Activated CD8-positive, alpha-beta memory T cell treated with anti-CD3 and anti-CD28 coated beads, Interleukin-2, amount 10 ng/mL, durations not matched to agents 7 days and 5 days (primary cell): ENCODE measurements at places on chromosomes 2 and 18.

DNA sequence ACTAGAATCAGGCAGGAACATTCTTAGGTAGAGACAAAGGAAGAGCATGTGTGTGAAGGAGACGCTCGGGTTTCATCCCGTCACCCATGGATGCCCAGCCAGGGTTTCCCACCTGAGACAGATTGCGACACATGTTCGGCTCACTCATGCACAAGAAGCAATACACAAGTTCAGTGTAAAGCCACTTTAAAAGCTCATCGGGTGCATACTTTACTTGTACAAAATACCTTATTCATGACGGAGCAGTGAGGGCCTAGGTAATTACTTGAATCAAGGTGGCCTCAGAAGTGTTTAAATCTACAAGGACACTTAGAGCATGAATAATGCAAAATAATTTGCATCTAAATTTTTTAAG, 42.0 kb downstream of the ZEB2 start:
- no peak for DNase-seq

DNA sequence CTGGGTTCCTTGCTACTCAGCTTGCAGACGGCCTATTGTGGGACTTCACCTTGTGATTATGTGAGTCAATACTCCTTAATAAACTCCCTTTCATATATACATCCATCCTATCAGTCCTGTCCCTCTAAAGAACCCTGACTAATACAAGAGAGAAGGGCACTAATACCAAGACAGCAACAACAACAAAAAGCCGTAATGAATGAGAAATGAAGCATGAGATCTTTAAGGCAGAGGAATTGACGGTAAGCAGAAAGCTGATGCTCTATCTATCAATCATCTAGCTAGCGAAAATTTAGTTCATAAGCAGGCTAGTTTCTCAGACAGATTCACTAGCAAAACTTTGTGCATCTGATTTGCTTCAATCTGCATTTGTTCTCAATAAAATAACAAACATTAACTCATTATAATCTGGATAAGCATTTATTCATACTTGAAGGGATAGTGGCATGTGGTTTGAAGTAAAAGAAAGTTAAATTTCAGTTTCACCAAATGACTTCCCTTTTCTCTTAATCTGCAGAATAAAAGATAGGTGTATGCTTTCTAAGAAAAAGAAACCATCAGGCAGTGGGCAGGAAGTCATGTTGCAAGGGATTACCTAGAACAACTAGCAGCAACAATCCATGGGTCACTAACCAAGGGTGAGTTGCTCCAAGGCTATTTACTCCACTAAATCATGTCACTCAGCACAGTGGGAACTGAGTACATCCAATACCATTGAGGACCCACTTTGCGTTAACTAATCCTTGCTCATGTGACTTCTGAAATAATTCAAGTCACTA, 376.5 kb downstream of the TMEM182 start:
- DNase-seq: no peak

DNA sequence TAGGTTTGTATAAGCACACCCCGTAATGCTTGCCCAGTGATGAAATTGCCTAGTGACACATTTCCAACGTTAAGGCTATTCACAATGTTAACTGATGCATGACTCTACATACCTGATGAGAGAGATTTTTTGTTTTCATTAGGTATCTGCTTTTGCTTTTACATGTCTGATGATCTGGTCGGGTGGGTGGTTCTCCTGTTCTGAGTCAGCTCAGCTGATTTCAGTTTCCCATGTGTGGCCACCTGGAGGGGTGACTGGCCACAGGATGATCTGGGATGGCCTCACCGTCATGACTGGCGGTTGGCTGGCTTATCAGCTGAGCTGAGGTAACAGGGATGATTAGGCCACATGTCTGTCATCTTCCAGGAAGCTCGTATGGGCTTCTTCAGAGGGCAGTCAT, 33.8 kb upstream of the ACYP2 start:
- DNase-seq: peak; percentile 92

- DNase-seq: no peak
Measured at GRCh38 chr2:182943339-182943738, 76.9 kb upstream of the FRZB start.

GRCh38 chr2:45797451-45798230, 146.2 kb downstream of the PRKCE start:
- DNase-seq: no peak

GRCh38 chr2:127185705-127186104, 34.4 kb downstream of the CYP27C1 start:
- no peak for DNase-seq

GRCh38 chr2:7913974-7914373, 767.9 kb upstream of the ID2 start:
- DNase-seq: no peak

GRCh38 chr18:35386600-35387100, 9.5 kb upstream of the ZNF396 start:
- DNase-seq: peak; percentile 77

- no peak for DNase-seq
Measured at GRCh38 chr18:59079264-59079663, 60.4 kb upstream of the SEC11C start.

DNA sequence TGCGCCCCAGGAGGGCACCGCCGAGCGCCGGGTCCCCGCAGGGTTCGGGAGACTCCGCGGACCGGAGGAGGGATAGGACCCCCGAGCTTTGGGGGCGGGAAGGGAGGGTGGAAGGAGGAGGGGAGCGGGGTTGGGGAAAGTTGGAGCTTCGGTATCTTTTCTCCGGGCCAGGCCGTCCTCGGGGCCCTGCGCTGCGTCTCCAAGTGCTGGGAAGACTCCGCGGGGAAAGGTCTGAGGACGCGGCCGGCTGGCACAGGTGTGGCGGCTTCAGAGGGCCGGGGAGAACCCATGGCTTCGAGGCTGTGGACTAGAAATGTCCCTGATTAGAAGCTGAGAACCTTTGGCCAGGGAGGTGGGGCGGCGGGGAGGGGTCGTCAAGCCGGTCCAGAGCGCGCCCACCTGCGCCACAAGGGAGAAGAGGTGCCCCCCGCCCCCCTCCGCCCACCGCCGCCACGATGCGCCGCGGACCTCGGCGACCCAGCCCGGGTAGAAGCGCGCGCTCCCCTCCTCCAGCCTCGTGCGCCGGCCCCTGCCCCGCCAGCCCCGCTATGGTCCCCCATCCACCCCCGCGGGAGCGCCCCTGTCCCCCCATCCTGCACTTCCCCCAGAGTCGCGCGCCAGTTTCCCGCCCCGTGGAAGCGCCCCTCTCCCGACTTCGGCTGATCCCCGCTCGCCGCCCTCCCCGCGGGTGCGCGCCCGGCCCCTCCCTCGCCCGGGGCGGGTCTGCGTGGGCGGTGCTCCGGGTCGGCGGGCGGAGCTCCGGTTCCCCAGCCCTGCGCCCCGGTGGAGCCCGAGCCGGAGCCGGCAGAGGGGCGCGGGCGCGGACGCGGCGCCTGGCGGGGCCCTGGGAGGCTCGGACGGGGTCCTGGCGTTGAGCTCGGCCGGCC, at the start of gene SNTG2:
SNTG2 (plus strand) TSS at position 770 of the 887 bp plus-strand sequence. CDS start 148 bp downstream, outside the sequence.
- peak; percentile 61 for DNase-seq

- DNase-seq: no peak
Measured at GRCh38 chr18:47036298-47036874, 965 bp upstream of the ELOA2 start.

- DNase-seq: peak; percentile 50
Measured at GRCh38 chr2:27489118-27489497, 435 bp downstream of the IFT172 start.

DNA sequence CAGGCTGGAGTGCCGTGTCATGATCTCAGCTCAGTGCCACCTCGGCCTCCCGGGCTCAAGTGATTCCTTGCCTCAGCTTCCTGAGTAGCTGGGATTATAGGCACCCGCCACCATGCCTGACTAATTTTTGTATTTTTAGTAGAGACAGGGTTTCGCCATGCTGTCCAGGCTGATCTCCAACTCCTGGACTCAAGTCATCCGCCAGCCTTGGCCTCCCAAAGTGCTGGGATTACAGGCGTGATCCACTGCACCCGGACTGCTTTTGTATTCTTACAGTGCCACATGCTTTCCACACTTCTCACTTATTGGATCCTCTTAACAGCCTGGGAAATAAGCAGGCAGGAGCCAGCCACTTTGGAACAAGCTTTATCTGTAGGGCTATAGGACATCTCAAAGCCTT, 25.3 kb upstream of the BCL2L11 start:
- no peak for DNase-seq

- no peak for DNase-seq
Measured at GRCh38 chr18:22703883-22704585, 229.1 kb upstream of the RBBP8 start.

- DNase-seq: no peak
Measured at GRCh38 chr18:11909061-11909455, 941 bp upstream of the MPPE1 start.

GRCh38 chr2:16100006-16100405, 159.7 kb downstream of the MYCN start:
- DNase-seq: no peak

GRCh38 chr2:106537791-106538191, 50.6 kb downstream of the CD8B2 start:
- DNase-seq: no peak

DNA sequence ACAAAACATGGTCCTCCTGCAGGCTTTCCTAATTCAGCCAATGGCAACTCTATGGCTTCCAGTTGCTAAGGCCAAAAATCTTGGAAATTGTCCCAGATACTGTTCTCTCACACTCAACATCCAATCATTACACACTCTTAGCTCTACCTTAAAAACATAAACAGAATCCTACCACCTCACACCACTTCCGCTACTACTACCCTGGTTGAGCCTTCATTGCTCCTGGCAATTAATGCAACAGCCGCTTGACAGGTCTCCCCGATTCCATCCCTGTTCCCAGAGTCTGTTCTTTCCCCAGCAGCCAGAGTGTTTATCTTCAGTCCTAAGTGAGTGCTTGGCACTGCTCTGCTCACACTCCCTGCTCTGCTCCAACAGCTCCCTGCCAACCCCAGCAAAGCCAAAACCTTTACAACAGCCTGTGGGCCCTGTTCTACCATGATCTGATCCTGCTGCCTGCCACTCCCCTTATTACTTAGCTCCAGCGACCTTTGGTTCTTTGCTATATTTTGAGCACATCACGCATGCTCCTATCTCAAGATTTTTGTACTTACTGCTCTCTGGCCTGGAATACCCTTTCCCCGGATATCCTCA, 67.5 kb upstream of the AMMECR1L start:
- DNase-seq: no peak

GRCh38 chr2:48943436-48943835, 187.9 kb upstream of the LHCGR start:
- DNase-seq: no peak

DNA sequence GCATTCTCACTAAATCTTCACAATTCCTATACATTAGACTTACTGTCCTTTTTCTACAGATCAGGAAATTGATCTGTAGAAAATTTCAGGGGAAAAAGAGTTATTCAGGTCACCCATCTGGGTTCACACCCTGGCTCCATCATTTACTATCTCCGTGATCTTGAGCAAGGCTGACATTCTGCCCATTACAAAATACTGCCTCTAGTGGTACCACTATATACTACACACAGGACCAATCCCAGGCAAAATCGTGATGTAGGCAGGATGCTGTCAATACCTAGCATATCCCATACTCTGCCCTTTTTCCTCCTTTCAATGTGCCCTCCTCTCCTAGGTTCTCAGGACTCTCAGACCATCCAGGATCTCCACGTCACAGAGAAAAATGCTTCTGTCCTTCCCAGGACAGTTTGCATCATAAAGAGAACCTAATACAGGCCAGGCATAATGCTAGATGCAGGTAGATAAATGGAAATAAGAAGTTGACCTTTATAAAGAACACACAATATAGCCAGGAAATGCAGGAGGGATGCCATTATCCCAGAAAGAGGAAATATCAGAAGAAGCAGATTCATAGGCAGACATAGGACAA, 101.9 kb downstream of the CDH20 start:
- no peak for DNase-seq

DNA sequence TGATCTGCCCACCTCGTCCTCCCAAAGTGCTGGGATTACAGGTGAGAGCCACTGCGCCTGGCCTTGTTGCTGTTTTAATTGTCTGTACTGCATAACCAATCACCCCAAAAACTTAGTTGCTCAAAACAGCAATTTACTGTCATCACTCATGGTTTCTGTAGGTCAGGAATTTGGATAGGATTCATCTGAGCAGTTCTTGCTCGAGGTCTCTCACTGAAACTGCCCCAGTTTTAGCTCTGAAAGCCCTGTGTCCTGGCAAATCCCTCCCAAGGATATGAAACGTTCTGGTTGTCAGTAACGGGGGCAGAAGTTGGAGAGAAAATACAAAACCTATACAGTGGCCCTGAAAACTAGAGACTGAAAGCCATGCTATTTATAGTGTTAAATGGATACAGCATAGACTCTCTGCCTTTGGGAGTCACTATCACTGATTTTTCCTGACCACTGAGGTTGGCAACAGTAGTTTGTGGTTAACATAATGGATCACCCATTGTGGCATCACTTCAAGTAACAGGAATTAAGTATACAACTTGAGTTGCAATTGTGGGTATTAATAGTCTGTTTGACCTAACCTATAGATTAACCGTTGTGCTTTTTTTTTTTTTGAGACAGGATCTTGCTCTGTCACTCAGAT, 27.2 kb upstream of the ERICH2 start:
- DNase-seq: no peak

DNA sequence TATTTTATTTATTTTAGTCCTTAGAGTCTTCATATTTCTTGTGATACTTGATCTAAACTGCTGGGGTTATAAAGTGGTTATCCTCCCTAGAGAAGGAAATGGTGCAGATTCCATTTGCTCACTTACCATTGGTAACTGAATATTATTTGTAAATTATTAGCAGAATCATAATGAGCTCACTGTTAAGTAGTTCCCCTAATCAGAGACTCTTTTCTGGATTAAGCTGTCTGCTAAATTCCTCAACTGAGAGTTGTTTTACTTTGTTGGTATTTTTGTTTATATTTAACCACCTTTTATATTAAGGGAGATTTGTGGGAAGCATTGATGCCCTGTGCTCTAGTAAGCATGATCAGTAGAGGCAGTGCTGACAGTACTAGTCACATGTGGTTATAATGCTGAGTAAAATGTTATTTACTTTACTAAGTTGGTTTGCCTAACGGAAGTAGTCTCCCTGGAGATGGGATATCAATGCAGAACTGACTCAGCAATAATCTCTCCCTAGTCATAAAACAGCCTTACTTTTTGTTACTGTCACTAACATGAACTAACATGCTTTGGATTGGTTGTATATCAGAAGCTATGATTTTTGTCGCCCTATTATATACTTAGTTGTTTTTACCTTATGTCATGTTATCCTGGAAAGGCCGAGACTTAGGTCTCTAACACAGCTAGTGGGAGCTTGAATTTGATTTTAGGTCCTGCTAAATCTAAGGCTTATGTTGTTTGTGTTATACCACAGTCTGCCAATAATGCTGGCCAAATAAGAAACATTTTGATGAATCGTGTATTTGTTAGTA, 166.7 kb downstream of the MCFD2 start:
- DNase-seq: no peak

GRCh38 chr2:110741491-110741980, 9.2 kb downstream of the ACOXL start:
- no peak for DNase-seq
